AG04449 (cell line): ENCODE measurements at places on chromosomes 2 and 18.

GRCh38 chr2:126913881-126914615 lies 15.4 kb downstream of the TEX51 start:
- no peak for DNase-seq

GRCh38 chr2:8582191-8582590 lies 99.7 kb upstream of the ID2 start:
- DNase-seq = no peak

DNA sequence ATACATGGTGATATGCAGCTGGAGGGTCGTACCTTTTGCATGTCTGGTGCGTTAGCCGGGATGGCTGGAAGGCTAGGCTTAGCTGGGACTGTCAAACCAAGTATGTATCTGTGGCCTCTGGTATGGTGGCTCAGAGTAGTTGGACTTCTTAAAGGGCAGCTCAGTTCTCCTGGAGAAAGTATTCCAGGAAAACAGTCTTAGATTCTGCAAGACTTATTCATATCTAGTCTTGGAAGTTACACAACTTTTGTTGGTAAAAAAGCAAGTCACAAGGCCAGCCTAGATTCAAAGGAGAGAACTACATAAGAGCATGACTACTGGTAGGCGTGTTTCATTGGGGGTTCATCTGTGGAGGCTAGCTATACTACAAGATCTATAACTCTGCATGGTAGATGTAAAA lies 45.5 kb downstream of the EML4 start:
- no peak for DNase-seq

DNA sequence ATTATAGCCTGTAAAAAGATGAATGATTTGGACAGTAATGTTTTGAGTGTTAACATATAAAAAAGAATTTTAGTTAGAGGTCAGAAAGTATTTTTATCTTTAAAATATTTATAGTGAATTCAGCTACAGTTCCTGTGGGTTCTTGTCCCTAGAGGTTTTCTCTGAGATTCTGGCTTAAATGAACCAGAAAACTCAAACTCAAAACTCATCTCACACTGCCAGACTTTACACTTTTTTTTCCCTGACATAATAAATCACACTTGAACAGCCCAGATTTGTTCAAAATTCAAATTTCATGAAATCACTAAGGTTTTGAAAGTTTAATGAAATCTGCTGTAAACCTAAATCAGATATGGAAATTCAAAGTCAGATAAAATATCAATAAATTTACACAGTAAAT lies 92.3 kb downstream of the KCNH7 start:
- DNase-seq = no peak

- no peak for DNase-seq
Observed at GRCh38 chr2:218745160-218745558, 34.5 kb downstream of the TTLL4 start.

GRCh38 chr2:189179570-189179950 lies at the start of gene COL5A2:
Gene COL5A2 (minus strand): TSS chr2:189179761. CDS start chr2:189179604, 157 bp downstream.
- DNase-seq = peak; percentile 80

- DNase-seq = no peak
Observed at GRCh38 chr2:135050684-135051083, 1.4 kb upstream of the RAB3GAP1 start.

GRCh38 chr2:14693874-14694273 lies 61.4 kb downstream of the LRATD1 start:
- no peak for DNase-seq

- DNase-seq = no peak
Observed at GRCh38 chr18:3605486-3605952, 155.5 kb downstream of the TGIF1 start.

GRCh38 chr18:58076052-58076451 lies 32.0 kb downstream of the NEDD4L start:
- no peak for DNase-seq

- peak; percentile 42 for DNase-seq
Observed at GRCh38 chr2:12051831-12052230, 305.4 kb downstream of the LPIN1 start.

DNA sequence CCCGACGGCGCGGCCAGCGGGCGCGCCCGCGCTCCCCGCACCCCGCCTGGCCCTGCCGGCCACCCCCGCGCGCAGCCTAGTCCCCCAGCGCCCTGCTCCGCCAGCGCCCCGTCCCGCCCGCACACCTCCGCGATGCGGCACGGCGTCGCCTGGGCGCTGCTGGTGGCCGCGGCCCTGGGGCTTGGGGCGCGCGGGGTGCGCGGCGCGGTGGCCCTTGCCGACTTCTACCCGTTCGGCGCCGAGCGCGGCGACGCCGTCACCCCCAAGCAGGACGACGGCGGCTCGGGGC lies 232 bp downstream of the SNED1 start:
- DNase-seq = no peak

GRCh38 chr2:109527079-109527478 lies 86.7 kb downstream of the SEPTIN10 start:
- DNase-seq = no peak

DNA sequence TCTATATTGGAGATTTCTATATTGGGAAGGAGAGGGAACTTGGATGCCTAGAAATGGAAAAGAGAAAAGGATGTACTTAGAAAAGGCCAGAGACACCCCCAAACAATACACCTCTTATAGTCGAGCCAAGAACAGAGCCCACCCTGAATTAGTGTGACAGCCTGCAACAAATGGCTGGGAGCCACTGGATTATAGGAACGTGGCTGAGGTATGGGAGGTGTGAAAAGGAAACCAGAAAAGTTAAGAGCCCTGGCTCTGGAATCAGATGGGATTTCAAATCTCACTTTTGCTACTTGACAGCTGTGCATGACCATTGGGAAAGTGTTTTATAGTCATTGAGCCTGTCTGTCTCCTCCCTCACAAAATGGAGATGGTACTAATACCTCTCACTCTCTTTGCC lies 394.0 kb downstream of the ZNF521 start:
- DNase-seq = no peak

DNA sequence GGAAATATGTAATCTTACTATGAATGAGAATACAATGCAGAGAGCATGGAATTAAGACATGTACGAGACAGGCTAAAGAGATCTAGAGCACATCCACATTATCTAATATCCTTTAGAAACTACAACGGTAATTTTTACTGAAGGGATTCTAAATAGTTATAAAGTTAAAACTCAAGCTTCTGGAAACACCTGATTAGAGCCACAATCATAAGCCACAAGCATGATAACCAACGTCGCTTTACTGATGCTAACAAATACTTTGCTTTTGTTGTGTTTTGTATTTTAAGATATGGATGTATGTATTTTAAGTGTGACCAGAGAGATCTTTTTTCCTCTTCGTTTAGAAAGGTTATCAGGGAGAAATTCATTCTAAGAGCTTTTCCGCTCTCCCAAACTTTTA lies 44.0 kb upstream of the STK17B start:
- DNase-seq = no peak

DNA sequence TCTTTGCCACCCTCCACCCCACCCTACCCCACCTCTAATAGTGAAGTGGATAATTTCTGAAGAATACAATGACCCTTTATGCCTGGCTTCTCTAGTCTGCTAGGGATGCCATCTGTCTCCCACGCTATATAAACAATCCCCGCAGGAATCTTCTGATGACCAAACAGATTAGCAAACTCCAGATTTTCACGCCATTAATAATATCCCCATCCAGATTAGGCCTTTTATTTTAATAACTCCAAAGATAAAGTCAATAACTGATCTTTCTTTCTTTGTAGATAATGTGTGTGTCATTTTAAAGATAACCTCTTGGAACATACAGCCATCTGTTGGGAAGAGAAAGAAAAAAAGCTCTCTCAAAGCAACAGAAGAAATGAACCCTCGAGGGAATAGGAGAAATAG lies 47.9 kb upstream of the CCDC150 start:
- DNase-seq = no peak

DNA sequence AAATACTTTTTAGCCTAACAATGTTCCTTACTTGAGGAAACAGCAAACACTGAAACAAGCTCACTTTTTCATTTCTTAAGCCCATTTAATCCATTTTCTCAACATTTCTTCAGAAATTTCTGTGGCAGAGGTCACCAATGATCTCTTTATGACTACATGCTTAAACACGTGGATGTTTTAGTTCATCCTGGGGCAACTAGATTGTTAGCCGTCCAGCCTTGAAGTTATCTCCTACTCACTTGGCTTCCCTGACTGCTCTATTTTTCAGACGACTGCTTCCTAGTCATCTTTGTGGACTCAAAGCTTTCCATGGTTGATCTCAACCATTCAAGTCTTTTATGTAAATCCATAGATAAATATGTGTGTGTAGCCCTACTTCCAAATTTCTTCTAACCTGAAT lies 24.1 kb downstream of the CD302 start:
- DNase-seq = no peak

DNA sequence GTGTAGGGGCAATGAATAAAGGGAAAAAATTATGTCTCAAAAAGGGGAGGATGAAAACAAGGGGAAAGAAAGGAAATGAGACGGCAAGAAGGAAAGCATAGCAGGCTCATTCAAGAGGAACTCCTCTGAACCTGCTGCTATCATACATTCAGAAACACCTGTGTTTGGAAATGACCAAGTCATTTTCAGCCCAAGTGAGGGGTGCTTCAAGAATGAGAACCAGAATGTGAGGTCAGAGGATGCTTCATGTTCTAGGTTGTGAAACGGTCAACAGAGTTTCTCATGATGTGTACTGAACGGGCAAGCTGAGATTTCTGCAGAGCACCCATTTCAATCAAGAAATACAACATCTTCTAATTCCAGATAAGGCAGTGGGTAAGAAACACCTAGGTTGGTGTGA lies 1367.2 kb upstream of the CELF4 start:
- DNase-seq = no peak

GRCh38 chr2:143632751-143633374 lies 503.6 kb downstream of the ARHGAP15 start:
- no peak for DNase-seq

DNA sequence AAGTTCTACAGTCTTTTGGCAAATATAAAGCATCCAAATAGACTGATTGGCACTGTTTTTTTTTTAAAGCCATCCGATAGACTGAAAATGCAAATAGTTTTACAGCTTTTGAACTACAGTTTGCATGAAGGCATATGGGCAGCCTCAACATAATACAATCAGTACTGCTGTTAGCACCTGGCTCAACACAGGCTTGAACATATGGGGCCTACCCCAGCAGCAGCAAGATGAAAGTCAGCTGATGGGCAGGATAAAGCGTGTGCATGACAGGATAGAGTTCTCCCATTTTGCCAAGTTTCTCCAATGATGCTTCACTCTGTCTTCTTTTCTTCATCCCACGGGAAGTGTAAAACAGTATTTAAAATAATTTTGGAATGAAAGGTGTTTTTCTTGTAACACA lies 1.3 kb upstream of the AKAIN1 start:
- DNase-seq = no peak

DNA sequence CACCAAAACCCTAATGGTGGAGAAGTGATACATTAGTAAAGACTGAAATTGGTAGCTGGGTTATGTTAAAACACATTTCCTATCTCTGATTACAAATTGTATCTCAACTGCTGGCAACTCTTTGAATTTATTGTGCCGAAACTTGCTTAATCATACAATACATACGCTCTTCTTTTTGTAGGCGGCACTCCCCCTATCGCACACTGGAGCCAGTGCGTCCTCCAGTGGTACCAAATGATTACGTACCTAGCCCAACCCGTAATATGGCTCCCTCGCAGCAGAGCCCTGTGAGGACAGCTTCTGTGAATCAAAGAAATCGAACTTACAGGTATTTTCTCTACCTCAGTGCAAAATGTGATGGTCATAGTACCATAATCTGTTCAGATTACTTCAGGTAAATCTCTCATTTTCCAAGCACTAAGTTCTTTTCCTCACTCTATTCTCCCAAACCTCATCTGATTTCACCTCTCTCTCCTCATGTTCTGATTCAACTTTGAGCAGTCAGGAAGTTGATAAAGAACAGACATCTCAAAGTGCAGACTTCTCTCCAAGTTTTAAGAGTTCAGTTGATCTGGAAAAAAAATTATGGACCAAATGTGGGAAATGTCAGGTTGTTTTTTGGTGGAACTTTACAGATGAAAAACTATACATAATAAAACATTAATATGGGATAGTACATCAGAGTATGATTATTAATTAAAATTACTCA lies 66.5 kb downstream of the ABI2 start:
- DNase-seq = no peak

GRCh38 chr18:74456349-74457042 lies 612 bp downstream of the DIPK1C start:
- no peak for DNase-seq

- DNase-seq = no peak
Observed at GRCh38 chr2:8162552-8162951, 519.3 kb upstream of the ID2 start.

DNA sequence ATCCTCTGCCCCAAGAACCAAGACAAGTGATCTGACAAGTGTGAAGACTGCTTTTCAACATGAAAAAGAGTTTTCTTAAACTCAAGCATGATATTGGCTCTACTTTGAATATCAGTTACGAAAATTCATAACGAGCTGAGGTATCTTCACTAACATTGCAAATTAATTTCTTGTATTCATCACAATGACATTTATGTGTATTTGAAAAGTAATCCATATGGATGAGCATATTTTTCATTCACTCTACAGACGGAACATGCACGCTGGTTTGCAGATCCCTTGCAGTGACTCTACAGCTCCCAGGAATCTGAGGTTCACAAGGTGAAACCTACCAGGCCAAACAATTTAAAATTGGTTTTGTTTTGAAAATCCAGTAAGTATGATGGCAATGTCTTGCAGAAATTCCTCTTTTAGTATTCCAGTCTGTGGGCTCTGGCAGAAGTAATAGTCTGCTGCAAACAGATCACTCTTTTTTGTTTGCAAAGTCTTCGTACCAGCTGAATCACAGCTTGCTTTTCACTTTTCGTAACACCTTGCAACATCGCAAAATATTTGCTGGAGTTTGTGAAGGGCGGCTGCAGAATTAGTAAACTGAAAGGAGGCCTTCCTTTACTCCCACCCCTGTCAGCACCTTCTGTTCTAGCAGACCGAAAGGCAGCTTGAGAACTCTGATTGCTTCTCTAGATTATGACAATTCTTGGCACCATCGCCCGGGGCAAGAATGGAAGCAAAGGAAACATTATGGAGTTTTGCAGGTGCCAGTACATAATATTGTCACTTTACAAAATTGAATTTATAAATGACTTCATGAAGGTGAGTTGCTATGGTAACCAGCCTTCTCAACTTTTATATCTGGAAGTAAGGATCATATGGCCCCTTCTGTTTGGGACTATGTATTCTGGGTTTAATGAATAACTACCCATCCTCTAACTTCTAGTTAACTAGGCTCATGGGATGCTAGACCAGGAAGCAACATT lies 168.7 kb downstream of the TMEM247 start:
- no peak for DNase-seq
